ENCODE measurements at places on chromosomes 7 and 10.

DNA sequence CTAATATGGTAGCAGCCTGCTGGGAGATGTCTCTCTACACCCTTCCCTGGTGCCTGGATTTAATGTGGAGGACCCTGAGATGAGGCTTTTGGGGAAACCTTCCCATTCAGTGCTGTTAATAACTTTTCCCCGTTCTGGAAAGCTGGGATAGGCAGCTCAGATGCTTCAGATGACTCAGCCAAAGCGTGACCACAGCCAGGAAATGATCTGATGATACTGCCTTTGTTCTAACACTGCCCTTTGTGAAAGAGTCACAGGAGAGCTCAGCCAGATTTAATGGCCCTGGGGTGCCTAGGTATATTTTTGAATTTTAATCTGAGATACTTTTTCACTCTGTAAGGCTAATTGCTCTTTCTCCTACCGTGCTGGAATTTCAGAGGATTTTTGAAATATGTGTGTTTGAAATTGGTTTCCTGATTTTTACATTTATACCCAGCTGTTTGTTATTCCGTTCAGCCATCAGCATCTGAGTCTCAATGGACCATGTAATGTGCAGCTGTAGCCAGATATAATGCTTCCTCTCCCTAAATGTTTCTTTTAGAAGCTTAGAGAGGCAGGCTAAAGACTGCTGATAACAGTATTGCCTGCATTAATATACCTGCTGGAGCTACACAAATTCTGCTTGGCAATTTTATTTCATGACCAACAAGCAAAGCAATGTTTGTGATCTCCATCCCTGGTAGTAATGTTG lies 17.8 kb downstream of the CELF2 start:
- DNase-seq = no peak

DNA sequence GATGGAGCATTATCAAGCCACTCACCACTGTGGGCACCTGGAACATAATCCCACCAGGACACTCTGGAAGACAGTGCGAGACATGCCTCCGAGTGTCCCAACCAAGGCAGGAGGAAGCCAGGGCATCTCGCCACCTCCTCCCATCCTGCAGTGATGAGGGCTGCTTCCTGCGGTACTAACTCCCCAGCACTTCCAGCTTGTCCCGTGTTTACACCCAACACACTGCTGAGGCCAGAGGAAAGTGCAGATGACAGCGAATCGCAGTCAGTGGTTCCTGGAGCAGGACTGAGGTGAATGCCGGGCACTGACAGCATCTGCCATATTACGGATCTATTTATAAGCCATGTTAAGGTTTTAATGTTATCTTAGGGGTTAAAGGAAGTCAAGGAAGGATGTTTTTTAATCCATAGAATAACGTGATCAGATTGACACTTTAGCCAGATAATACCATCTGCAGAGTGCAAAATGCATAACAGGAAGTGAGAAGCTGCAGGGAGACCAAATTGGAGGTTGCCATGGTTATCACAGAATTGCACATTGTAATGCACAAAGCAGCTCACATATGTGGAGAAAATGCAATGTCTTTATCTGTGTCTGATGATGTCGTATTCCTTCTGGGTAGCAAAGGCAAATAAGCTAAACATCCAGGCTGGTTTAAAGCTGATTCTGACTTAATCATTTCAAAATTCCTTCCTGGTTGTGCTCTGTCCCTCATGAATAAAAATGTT lies 314.1 kb upstream of the C7orf33 start:
- no peak for DNase-seq

DNA sequence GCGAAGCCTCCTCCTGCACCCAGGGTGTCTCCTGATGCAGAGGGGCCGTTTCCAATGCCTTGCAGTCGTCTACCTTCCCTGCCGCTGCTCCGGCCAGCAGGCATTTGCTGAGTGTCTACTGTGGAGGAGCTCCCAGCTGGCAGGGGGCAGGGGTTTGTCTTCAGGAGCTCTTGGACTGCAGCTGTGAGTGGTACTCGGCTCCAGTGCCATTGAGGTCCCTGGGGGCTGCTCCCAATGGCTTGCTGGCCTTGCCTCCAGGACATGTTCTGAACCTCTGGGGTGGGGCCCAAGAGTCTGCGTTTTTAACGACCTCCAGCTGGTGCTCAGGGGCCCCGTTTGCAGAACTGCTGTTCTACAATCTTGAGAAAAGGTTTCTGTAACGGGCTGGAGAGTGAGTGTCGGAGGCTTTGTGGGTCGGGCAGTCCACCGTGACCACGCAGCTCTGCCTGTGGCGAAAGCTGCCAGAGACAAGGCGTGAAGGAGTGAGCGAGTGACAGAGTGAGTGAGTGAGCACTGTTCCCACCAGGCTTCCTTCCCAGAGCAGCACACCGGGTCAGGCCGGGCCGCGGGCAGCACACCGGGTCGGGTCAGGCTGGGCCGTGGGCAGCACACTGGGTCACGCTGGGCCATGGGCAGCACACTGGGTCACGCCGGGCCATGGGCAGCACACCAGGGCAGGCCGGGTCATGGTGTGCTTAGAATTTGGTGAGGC lies 520.2 kb downstream of the PTPRN2 start:
- DNase-seq = no peak

GRCh38 chr7:43112459-43112940 lies at the start of gene HECW1:
Gene HECW1, plus strand, starts transcription at chr7:43112647. Its CDS starts 131,259 bp downstream, at chr7:43243906.
- no peak for DNase-seq

- no peak for DNase-seq
Observed at GRCh38 chr10:110163192-110163773, 44.1 kb upstream of the MXI1 start.

DNA sequence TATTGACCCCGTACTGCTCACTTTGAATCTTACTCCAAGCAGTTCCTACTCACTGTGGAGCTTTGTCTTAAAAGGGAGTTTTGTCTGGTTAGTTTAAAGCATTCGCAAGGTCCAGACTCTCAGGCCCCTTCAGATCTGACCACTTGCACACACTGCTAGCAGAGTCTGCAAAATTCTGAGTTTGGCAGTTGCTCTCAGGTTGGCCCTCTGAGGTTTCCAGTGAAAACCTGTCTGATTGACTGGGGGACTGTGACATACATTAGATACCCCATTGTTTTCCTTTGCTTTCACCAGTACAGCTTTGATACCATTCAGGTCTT lies 149.2 kb downstream of the XPNPEP1 start:
- DNase-seq = no peak

GRCh38 chr10:110995301-110995700 lies 75.9 kb downstream of the SHOC2 start:
- DNase-seq = no peak
